ENCODE measurements at places on chromosomes 2 and 18. TPM values are rescaled to one million over a fixed set of nuclear protein-coding genes. Genes with fewer than 3 reads are reported as not detected.

The CPS1 gene
- 21.7 TPM for total RNA-seq

- peak; percentile 70 for DNase-seq
- no peaks in the 10 kb centered on the region for H3K27me3 ChIP-seq
- no peak overlapping the region for H3K27ac ChIP-seq
- H3K4me3 ChIP-seq: no peak overlapping the region
- H3K4me1 ChIP-seq: no peaks in the 10 kb centered on the region
- H3K36me3 ChIP-seq: peaks cover 9% of the 10 kb centered on the region
Observed at GRCh38 chr18:79902640-79903039, 48.8 kb downstream of the SLC66A2 start.

DNA sequence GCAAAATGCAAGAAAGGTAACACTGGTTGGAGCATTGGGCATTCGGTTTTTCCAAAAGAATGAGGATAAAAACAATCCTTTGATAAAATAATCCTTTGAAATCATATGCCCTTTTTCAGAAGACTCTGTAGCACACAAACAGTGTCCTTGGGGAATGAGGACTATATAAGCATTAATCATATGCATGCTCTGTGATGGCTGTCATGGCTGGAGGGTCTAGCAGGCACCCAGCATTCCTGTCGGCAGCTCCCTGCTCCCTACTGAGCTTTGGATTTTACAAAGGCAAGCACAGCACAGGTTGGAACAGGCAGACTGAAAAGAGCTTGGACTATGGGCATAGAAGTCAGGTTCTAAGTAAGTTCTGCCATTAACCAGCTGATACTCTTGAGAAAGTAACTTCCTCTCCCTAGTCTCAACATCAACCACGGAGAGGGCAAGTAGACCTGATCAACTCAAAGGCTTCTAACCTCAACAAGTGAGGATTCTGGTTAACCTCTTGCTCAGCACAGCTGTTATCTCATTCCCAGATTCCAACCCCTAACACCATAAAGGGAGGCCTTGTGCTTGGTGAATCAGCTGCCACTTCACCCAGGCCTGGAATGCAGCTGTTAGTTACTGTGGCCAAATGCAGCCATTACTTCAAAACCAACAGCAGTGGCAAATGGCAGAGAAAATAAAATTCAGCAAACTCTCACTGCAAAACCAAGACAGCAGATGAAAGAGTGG, 29.5 kb downstream of the GALNT14 start:
- no peaks in the 10 kb centered on the region for H3K4me1 ChIP-seq
- H3K36me3 ChIP-seq: no peaks in the 10 kb centered on the region
- H3K27ac ChIP-seq: no peak overlapping the region
- H3K27me3 ChIP-seq: no peaks in the 10 kb centered on the region
- no peak overlapping the region for H3K4me3 ChIP-seq

The ANKRD39 gene
- 5.9 TPM for total RNA-seq

DNA sequence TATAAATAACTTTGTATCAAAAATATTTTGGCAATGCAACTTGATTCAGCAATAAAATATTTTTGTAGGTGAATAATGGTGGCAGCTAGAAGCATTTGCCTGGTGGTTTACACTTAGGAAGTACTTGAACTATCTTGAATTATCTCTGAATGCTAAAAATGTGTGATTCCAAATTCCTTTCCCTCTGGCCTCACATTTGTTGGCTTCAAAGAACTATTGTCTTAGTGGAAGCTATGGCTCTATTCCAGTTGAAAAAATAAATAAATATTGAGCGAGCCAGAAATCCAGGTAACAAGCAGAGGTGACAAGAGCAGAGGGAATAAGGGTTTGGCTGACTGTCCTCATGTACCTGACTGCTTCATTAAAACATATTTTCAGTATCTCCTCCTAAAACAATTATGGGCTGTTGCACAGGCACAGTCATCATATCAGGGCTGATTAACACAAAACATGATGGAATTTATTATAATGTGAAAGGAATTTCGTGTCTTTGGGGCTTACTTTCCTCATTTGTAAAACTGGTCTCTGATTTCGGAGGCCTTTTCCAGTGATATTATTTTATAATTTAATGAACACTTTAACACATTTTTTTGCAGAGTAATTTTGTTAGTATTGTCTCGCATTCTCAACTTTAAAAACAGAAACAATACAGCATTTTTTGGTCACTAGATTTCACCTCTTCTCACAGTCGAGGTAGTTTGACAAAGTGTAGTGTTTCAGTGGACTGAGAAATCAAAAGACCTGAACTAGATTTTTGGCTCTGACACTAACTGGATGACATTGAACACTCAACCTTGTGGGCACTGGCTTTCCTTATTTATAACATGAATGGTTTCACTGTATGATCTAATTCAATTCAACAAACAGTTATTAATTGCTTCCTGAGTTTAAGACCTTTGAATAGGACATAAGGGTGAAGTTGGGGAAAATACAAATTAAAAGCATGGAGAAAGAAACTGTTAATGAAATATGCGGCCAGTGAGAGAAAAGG, 7.8 kb upstream of the CAVIN2 start:
- DNase-seq: no peak
- H3K4me3 ChIP-seq: no peak overlapping the region
- H3K27ac ChIP-seq: peak overlapping the region; percentile 20
- H3K4me1 ChIP-seq: peaks cover 8% of the 10 kb centered on the region
- H3K27me3 ChIP-seq: no peaks in the 10 kb centered on the region

The COLEC12 gene
- total RNA-seq: 56.9 TPM

- H3K4me1 ChIP-seq: peaks cover 20% of the 10 kb centered on the region
- no peaks in the 10 kb centered on the region for H3K27me3 ChIP-seq
- H3K36me3 ChIP-seq: no peaks in the 10 kb centered on the region
Observed at GRCh38 chr2:23285091-23285800, 99.7 kb upstream of the KLHL29 start.

DNA sequence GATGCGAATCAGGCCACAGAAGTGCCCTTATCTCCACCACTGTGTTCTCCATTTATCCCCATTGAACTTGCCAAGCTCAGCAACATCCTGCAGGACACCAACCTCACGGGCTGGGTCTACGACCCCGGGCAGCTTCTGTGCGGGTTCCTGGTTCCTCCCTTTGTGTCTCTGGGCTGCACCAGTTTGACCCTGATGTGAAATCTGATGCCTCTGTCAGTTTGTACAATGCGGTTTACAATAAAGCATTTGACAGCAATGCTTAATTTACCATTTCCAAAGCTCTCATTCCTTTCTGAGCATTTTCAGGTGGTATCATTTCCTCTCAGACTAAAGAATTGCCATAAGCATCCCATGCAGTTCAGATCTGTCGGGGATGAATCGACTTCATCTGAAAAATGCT, 3.3 kb upstream of the TMEM18 start:
- no peak for DNase-seq
- no peak overlapping the region for H3K4me3 ChIP-seq
- no peaks in the 10 kb centered on the region for H3K27me3 ChIP-seq
- no peak overlapping the region for H3K27ac ChIP-seq

- DNase-seq: peak; percentile 62
- H3K36me3 ChIP-seq: no peaks in the 10 kb centered on the region
- no peak overlapping the region for H3K27ac ChIP-seq
- no peak overlapping the region for H3K4me3 ChIP-seq
- H3K27me3 ChIP-seq: no peaks in the 10 kb centered on the region
Observed at GRCh38 chr2:130767408-130767775, 12.1 kb downstream of the AMER3 start.

DNA sequence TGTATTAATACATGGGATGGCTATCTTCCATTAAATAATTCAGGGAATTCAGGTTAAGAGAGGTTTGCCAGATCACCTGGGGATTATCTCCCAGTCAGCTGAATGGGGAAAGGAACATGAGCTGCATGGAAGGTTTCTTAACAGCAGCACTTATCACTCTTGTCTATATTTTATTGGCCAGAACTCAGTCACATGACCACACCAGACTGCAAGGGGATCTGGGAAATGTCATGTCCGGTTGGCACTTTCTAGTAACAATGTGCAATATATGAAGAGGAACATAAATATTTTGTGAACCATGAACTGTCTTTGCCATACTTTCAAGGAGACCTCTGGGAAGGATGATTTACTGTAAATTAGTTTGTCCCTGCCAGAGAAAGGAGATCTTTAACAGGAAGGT, 599.1 kb downstream of the SLC4A3 start:
- H3K4me3 ChIP-seq: no peak overlapping the region
- DNase-seq: no peak
- peaks cover 64% of the 10 kb centered on the region for H3K4me1 ChIP-seq
- H3K27ac ChIP-seq: peak overlapping the region; percentile 92
- no peaks in the 10 kb centered on the region for H3K36me3 ChIP-seq
- no peaks in the 10 kb centered on the region for H3K27me3 ChIP-seq

- H3K27ac ChIP-seq: no peak overlapping the region
- no peaks in the 10 kb centered on the region for H3K4me1 ChIP-seq
Observed at GRCh38 chr2:126241411-126241810, 414.5 kb upstream of the GYPC start.

- no peaks in the 10 kb centered on the region for H3K4me1 ChIP-seq
- DNase-seq: no peak
- no peaks in the 10 kb centered on the region for H3K27me3 ChIP-seq
- H3K4me3 ChIP-seq: no peak overlapping the region
Observed at GRCh38 chr18:10739152-10739551, 213.3 kb downstream of the NAPG start.

GRCh38 chr2:98540536-98540935, 67.8 kb downstream of the COA5 start:
- no peaks in the 10 kb centered on the region for H3K27me3 ChIP-seq
- H3K27ac ChIP-seq: no peak overlapping the region
- peaks cover 22% of the 10 kb centered on the region for H3K36me3 ChIP-seq
- DNase-seq: no peak
- H3K4me1 ChIP-seq: peaks cover 8% of the 10 kb centered on the region

- H3K4me3 ChIP-seq: no peak overlapping the region
- H3K36me3 ChIP-seq: peaks cover 7% of the 10 kb centered on the region
- H3K27ac ChIP-seq: no peak overlapping the region
- H3K27me3 ChIP-seq: no peaks in the 10 kb centered on the region
Observed at GRCh38 chr2:236051806-236052205, 116.4 kb downstream of the GBX2 start.

DNA sequence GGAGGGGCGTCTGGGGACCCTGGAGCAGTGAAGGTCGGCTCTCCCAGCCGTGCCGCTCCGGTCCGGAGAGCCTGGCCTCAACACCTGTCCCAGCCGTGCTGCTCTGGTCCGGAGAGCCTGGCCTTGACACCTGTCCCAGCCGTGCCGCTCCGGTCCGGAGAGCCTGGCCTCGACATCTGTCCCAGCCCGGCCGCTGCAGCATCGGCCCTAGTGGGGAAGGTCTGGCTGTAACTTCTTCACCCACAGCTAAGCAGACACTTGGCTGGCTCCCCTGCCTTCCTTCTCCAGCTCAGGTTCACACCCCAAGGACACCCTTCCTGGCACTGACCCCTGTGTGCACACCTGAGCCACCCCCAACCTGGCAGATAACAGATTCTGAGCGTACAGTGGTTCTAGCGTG, 4.6 kb downstream of the KCNG2 start:
- H3K27ac ChIP-seq: no peak overlapping the region
- H3K4me1 ChIP-seq: no peaks in the 10 kb centered on the region
- no peaks in the 10 kb centered on the region for H3K36me3 ChIP-seq
- no peak overlapping the region for H3K4me3 ChIP-seq
- peaks cover 32% of the 10 kb centered on the region for H3K27me3 ChIP-seq

The MC4R gene
- not detected for total RNA-seq

The RTP5 gene
- total RNA-seq: not detected

The GPR45 gene
- not detected for total RNA-seq

DNA sequence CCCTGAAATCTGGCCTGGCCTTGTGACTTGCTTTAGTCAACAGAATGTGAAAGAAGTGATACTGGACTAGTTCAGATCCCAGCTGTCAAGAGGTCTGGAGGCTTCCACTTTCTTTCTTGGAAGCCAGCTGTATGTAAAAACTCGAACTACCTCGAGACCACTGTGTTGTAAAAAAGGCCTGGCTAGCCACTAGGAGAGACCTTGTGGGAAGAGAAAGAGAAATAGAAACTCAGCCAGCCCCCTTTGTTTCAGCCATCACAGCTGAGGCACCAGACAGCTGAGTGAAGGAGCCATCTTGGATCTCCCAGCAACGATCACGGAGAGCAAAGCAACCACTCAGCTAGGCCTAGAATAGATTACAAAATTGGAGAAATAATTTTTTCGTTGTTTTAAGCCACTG, 324.9 kb upstream of the TCF4 start:
- H3K36me3 ChIP-seq: no peaks in the 10 kb centered on the region
- H3K4me1 ChIP-seq: peaks cover 3% of the 10 kb centered on the region
- H3K27me3 ChIP-seq: no peaks in the 10 kb centered on the region
- DNase-seq: no peak
- no peak overlapping the region for H3K4me3 ChIP-seq

The IL36B gene
- not detected for total RNA-seq

The SNED1 gene
- 127 TPM for total RNA-seq
